ENCODE measurements at places on chromosomes 4 and X.

GRCh38 chrX:154017766-154018517 is 1.8 kb downstream of the IRAK1 start:
- no peak for DNase-seq

GRCh38 chrX:31132821-31133241 is 61.0 kb upstream of the FTHL17 start:
- DNase-seq: no peak

DNA sequence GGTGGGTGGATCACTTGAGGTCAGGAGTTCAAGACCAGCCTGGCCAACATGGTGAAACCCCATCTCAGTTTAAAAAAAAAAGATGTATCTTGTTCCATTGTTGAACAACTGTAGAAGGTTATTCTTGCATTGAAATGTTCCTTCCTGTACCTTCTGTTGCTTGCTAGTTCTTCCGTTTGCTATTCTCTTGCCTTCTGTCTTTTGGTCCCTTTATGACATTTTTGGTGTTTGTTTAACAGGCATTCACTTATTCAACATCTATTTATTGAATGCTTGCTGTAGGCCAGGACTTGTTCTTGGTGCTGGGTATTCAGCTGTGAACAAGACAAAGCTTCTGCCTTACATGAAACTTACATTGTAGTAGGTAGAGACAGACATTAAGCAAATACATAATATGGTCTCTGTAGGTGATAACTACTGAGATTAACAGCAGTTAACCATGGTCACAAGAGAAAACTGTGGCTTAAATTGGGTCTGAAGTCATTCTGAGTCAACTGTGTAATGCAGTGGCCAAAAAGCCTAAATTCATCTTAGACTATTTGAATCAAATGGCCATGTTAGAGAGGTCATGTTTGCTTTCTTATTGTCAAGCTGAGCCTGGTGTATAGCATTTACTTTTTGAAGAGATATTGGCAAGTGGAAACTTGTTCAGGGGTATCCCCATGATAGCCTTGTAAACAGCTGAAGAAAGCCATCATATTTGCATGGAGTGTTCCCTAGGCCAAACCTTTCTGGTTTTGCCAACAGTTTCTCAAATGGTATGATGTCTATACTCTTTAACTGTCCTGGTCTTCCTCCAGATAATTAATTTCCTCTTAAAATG is 35.6 kb downstream of the GAB1 start:
- DNase-seq: no peak

DNA sequence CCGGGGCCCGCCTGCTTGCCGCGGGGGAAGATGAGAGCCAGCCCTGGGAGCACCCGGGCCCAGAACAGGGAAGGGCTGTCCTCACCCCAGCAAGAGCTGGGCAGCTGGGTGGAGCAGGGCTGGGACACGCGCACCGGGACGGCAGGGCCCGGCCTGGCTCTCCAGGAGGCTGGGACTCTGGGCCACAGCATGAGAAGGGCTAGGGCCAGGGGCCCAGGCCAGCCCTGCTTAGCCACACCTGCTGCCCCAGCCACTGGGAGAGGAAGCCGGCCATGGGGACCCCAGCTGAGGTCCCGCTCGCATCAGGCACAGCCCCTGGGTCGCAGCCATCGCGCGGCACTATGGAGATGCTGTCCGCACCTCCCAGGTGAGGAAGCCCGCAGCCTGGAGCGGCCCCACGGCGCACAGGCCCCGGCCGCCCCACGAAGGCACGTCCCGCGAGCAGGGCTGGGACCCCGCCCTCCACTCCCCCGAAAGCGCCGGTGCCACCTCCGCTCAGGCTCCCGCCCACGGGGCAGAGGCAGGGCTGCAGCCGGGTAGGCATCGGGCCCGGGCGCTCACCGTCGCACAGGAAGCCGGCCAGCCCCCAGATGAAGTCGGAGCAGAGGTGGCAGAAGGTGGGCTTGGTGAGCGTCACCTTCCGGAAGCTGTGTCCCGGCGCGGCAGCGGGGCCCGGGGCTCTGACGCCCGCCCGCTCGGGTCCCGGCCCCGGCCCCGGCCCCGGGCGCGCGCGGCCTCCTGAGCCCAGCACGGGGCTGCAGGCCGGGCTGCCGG is 531 bp downstream of the DGKQ start:
- no peak for DNase-seq

DNA sequence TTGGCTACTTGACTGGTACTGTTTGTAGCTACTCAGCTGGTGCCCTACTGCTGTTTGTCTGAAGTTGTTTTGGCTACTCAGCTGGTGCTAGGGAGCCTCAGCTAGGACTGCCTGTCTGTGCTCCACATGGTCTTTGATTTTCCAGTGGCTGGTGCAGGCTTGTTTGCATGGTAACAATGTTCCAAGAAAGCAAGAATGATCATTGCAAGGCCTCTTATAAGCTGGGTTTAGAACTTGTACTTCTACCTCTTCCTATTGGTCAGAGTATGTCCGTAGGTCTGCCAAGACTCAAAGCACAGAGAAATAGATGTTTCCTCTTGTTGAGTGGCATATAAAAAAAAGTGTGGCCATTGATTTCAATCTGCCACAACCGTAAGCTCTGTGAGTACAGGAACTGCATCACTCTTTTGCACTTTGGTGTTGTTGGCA is 17.6 kb downstream of the NFKB1 start:
- no peak for DNase-seq

DNA sequence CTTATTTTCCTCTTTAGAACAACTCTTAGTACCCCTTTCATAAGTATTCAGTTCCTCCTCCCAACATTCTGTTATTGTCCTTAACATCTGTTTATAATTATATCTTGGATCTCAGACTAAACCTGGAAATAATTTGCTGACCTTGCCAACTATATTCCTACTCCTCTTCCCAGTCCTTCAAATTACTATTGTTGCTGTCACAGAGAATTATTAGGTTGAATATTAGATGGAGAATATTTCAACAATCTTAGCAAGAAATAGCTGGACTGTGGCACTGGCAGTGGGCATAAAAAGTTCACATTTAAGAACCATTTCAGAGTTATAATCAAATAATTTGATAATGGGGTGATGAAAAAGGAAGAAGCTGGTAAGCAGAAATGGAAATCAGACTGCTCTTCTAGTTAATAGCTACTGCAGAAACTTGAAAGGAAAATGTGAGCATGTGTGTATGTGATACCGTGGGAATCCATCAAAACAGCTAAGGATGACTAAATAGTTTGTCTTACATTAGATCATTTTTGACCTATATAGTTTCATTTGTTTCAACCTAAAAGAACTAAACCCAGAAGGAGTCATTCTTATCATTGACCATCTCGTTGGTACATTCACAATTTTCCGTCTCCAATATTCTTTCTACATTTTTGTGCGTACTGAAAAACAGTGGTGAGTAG is 43.3 kb upstream of the PRDM8 start:
- no peak for DNase-seq

DNA sequence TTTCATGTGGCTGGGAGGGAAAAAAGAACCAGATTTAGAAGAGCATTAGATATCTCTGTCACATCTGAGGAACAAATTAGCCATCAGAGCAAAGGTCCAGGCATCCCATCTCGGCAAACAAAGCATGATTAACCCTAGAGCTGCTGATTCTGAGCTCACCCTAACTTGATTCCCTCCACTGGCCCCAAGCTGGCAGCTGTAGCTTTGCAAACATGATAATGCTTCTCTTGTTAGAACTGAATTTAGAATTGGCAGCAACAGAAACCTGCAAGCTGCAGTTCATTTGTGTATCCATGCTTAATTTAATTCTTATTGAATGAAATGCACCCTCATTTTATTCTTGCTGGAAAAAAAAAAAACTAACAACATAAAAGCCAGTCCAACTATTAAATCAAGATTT is 289.2 kb downstream of the IL1RAPL1 start:
- DNase-seq: no peak
